Stimulated activated CD8-positive, alpha-beta memory T cell treated with anti-CD3 and anti-CD28 coated beads, Interleukin-7, amount 100 ng/mL, for 4 hours (primary cell): ENCODE measurements at places on chromosomes 12 and 14.

DNA sequence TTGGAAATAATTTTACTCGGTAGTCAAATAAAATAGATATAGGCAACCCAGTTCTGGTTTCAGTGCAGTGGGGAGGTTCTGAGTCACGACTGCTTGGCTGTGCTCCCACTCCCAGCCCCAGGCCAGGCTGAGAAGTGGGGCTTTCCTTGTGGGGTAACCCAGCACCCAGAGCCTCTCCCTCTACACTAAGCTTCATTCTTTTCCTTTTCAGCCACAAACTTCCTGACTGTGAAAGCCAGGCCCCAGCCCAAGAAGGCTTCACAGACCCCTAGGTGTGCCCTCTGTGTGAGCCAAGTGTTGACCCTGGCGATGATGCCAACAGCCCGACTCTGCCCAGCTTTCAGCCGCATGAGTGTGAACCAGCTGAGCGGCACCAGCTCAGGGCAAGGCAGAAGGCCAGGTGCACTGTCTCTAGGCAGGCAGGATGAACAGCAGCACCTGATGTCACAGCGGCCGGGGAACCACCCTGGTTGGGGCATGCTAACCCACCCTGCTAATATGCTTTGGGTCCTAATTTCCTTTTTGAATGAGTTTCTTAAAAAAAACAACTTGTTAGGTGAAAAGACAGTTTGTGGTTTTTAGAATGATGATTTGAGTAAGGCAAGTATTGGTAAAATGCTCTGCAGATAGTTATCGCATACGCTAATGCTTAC lies 42.2 kb upstream of the ATP23 start:
- peak; percentile 68 for DNase-seq

GRCh38 chr14:91292491-91292890 lies 48.0 kb upstream of the GPR68 start:
- no peak for DNase-seq

GRCh38 chr12:2834581-2835491 lies at the start of gene NRIP2:
Gene NRIP2, minus strand, starts transcription at chr12:2835035. Its CDS starts 52 bp downstream, at chr12:2834983.
- DNase-seq: no peak

DNA sequence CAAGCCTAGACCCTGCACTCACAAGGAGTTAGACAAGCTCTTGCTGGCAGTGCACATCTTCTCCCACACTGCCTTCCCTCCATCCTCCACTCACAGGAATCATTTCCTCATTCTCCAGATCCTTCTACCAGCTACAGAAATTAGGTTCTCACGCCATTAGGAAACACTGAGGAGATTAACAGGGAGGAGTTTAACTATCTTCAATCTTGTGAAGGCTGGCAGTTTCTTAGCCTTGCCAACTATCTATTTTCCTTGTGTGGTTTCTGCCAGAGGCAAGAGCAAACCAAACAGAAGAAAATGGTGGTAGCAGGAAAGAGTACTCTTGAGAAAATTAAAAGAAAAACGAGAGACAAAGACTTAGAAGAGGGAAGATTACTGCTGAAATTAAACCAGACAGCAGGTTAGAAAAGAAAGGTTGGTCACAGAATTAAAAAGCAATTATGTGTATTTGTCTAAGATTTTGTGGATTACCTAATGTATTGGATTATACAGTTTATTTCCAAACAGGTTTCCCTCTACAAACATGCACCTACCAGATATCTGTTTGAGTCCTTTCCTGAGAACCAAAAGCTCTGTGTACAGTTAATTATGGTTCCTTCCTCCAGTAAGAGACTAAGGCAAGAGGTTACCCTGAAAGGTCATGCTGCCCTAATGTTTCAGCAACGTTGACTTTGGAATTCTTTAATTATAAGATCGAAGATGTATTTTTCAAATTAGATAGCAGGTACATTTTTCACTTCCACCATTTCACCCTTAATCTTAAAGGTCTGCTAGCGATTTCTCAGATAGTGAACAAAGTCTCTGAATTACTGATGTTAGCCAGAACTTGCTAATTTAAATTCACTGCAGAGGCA lies 5.0 kb downstream of the RERG start:
- DNase-seq: no peak

GRCh38 chr12:54411391-54412241 lies 7.5 kb downstream of the ITGA5 start:
- DNase-seq: no peak

DNA sequence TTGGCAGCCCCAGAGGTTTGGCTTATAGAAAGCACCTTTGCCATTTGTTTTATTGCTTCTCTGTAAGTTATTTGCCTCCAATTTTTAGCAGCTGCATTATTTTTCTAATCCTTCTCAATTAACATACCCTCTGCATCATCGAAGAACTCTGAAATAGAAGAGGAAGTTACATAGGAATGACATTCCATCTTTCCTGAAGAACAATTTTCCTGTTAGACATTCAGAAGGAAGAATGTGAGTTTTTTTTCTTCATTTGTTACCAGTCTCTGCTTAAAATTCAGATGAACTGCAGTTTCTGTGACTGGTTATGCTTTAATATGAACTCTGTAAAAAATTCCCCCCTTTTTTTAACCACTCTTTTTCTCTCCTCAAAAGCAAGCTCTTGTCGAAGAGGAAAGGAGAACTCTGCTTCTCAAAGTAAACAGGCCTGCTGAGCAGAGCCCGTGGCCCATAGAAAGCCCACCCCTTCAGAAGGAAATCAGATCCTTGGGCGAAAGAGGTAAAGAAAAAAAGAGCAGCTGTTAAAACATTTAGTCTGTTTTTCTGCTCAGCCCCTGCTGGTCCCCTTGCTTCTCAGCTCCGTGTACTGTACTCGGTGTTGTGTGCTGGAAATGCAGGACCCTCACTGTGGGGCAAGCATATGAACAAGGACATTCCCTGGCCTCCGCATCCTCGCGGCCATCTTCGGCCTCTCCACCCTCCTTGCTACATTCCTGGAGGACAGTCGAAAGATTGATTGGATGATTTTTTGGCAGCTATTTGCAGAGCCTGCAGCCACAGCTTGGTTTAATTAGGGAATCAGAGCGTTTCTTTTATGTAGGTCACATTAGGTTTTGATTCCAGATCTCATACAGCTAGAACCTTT lies 164.4 kb upstream of the LRIG3 start:
- no peak for DNase-seq
